CD4-positive, alpha-beta T cell treated with Interleukin-12 subunit alpha and Interleukin-12 subunit beta, for 1 hour (primary cell): ENCODE measurements at places on chromosomes 5 and 9.

- DNase-seq, result no peak
Measured at GRCh38 chr5:146151970-146152369, 30.5 kb downstream of the LARS1 start.

- DNase-seq, result no peak
Measured at GRCh38 chr5:38465061-38465460, 91.4 kb downstream of the LIFR start.

GRCh38 chr5:112480501-112480900, 61.4 kb upstream of the EPB41L4A start:
- no peak for DNase-seq

DNA sequence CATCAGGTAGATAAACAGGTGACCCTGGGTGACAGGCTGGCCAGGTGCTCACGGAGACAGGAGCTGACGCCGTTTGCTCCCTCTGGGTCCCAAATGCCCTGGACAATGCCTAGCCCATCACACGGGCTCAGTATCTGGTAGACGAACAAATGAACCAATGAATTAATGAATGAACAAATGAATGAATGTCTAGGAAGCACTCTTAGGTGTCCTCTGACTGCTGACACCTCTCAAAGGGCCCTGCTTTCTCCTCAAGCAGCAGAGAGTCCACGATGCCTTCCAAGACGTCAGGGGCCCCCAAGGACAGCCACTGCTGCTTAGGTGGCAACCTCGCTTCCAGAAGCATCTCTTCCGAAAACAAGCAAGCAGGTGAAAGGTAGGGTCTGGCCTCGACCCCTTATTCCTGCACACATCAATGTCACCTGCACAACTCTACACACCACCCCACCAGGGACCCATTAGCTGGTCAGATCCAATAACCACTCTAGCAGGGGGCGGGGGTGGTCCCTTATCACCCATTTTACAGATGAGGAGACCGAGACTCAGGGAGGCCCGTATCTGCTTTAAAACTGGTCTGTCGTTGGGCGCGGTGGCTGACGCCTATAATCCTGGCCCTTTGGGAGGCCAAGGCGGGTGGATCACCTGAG, 45.2 kb downstream of the VAV2 start:
- no peak for DNase-seq

DNA sequence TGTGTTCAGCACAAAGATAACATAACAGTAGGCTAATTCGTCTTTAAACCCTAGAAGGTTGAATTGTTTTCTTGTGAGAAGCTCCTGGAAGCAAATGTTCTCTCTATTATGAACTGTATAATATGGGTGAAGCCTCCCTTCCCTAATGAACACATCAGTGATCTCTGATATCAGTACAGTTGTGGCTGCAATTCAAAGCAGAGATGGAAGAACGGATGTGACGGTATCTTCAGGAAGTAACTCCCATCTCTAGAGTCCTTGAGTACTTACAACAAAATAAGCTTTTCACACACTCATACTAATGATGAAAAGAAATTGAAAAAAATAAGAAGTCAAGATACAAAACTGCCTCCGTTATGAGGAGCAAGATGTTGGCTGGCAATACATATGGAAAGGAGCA, 4.5 kb downstream of the HCN1 start:
- no peak for DNase-seq

GRCh38 chr5:176784218-176785165, 25.9 kb upstream of the UNC5A start:
- no peak for DNase-seq

- no peak for DNase-seq
Measured at GRCh38 chr9:95085036-95085770, 232.3 kb downstream of the FANCC start.

DNA sequence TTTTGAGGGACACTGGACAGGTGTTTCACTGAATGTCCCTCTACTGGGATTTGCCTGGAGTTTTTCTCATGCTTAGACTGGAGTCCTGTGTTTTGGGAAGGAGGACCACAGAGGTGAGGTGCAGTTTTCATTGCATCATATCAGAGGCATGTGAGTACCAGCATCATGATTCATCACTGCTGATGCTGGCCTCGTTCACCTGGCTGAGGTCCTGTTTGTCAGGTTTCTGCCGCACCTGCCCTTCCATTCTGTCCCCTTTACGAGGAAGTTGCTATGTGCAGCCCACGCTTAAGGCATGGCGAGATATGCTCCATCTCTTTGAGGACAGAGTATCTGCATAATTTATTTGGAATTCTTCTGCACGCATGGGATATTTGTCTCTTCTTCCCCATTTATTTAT, 162.1 kb downstream of the TENT4A start:
- DNase-seq, result no peak

DNA sequence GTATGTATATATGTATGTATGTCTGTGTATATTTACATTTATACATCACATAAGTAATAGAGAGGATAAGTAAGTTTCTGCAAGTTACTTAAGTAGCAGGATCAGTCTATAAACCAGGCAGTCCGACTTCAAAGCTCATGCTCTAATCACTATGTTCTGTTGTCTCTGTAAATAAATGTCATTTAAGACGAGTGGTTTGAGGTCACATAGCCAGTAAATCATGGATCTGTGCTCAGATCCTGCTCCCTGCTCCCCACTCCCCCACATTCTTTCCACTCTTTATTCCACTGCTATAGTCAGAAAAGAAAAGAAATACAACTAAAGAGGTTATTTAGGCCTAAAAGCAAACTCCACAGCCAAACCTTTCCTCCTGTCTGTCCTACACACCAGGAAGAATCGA, 90.4 kb downstream of the SERINC5 start:
- no peak for DNase-seq

DNA sequence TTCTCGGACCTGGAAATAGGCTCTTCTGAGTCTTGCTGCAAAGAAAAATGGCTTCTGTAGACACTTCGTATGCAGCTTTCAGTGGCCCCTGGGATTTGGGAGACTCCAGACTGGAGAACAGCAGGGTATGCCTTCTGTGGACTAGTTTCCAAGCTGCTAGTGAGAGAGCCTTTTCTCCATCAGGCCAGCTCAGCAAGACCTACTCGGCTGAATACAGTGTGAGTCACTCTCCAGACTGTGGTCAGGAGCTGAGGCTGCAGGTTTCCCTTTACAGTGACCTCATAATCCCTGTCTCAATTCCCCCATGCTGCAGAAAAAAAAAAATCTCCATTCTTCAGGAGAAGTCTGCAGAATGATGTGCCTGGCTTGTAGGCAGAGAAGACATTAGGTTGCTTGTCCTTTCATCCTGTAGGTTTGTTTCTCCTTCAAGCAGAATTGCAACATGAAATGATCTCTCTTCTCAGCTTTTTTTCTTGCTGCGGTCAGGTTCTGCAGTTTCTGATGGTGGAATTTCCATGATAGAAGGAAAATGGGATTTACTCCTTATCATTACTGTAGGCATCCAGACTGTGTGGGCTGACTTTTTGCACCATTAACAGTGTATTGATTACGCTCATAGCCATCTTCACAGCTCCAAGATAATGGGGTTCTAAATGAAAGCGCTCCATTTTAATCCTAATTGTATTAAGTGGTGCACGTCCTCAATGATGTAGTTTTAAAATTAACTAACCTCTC, 78.3 kb upstream of the TNFSF8 start:
- no peak for DNase-seq

DNA sequence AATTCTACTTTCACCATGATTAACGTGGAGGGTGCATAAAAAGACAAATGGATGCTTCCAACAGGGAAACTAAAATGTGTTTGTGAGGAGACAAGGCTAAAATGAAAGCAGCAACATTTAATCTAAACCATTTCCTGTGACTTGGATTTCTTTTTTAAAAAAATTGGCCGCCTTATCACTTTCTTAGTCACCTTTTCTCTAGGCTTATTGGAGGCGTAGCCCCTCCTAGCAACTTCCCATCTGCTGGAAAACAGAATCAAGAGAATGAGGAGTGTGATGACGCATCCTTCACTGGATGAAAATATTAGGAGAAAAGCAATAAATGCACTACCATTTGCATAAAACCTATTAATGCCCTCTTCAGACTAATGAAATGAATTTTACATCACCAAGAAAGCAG, 791 bp upstream of the GPR150 start:
- DNase-seq, result no peak

- peak; percentile 20 for DNase-seq
Measured at GRCh38 chr9:95626885-95627558, 110.3 kb upstream of the PTCH1 start.

DNA sequence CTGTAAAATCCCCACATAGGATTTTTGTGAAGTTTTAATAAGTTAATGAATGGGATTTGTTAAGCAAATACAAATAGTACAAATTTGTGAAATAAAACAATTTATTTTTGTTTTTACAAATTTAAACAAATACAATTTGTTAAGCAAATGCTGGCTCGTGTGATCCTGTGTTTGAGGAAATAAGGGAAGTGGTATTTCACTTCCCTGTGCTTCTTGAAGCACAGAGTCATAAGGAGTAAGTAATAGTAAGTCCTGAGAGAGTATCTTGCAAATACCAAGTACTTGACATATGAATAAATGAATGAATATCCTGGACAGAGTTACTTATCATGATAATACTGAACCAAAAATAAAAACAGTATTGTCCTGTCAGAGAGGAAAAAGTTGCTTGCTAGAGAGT, 9.1 kb downstream of the SMIM3 start:
- DNase-seq, result no peak

- no peak for DNase-seq
Measured at GRCh38 chr9:117104206-117104605, 310.7 kb downstream of the ASTN2 start.

DNA sequence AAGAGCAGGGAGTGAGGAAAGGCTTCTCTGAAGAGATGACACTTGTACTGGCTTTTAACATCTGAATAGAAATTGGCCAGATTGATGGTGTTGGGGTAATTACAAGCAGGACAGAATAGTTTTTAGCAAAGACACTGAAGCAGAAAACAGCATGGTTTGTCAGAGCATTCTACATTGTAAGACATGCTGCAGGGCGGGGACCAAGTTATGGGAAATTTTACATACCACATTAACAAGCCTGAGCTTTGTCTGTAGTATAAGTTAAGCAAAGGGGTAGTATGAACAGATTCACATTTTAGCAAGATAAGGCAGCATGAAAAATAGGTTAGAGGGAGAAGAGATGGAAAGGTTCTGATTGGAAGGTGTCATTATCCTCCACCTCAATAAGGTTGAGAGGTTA, 66.5 kb downstream of the JMY start:
- no peak for DNase-seq

DNA sequence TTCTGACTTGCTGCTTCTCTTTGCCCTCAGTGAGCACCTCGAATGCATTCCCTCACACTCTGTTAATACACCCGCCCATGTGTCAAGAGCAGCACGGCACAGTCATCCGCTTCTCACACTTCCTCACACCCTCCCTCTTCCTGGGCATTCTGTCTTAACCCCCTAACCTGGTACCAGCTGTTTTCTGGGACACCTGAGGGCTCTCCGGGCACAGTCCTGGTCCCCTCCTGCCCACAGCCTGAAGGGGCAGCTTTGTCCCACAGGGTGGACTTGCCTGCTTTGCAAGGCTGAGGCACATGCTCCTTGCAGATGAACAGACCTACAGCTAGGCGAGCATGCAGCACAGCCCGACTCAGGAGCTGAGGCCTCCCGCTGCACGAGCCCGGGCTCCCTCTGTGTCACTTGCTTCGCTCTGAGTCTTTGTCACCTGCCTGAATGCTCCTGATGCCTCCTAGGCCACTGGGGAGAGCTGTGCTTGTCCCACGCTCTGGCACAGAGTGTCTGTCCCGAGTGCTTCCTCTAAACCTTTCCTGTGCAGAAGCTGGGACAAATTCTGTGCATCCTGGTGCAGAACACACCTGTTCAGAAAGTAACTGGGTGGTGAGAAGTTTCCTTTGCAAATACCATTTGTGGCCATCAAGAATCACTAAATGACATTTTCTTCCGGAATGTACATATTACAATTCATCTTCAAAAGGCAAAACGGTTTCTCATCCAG, 47.8 kb downstream of the AHRR start:
- no peak for DNase-seq

DNA sequence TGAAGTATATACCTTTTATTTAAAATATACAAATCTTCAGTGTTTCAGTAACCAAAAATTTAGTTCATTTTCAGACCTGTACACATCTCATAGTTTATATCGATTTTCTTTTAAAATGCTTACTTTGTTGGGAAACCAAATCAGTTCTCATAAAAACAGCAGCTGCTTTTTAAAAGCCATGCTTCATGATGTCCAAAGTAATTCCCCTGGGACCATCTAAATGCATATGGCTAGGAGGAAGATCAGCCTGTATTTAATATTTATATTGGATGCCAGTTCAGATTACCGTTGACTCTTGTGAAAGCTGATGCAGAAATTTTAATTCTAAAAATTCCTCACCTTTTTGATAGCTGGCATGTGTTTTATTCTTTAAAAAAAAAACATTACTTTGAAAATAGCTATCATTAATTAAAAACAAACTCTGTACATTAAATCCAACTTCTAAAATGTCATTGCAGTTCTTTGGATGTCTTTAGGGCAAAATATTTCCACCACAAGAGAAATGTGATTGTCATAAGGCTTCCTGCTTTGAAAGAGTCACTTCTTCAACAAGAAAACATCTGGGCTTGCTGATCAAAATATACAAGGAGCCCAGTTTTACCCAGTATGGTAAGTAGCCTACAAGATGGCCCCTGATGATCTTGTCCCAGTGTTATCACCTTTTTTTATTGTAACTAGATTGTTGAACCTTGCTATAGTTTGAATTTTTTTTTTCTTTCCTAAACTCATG, 1242.9 kb upstream of the CDH6 start:
- DNase-seq, result no peak

GRCh38 chr5:5298841-5299541, 123.5 kb upstream of the ICE1 start:
- no peak for DNase-seq

- no peak for DNase-seq
Measured at GRCh38 chr5:79023348-79023747, 38.2 kb upstream of the ARSB start.

- no peak for DNase-seq
Measured at GRCh38 chr5:176144508-176144907, 93.7 kb upstream of the SIMC1 start.

- DNase-seq, result no peak
Measured at GRCh38 chr5:1882337-1883119, at the start of gene IRX4. TSS of gene IRX4 (minus strand) at chr5:1882925. CDS start at chr5:1882647, 278 bp downstream.

- no peak for DNase-seq
Measured at GRCh38 chr9:119801311-119801710, 432.1 kb upstream of the BRINP1 start.

GRCh38 chr5:67165526-67166459, 30.8 kb downstream of the CD180 start:
- DNase-seq, result peak; percentile 85

GRCh38 chr5:96699186-96699820, 37.1 kb downstream of the CAST start:
- no peak for DNase-seq

- no peak for DNase-seq
Measured at GRCh38 chr5:80466669-80467485, 21.0 kb upstream of the FAM151B start.

- DNase-seq, result no peak
Measured at GRCh38 chr5:153831973-153832372, 206.7 kb downstream of the FAM114A2 start.

DNA sequence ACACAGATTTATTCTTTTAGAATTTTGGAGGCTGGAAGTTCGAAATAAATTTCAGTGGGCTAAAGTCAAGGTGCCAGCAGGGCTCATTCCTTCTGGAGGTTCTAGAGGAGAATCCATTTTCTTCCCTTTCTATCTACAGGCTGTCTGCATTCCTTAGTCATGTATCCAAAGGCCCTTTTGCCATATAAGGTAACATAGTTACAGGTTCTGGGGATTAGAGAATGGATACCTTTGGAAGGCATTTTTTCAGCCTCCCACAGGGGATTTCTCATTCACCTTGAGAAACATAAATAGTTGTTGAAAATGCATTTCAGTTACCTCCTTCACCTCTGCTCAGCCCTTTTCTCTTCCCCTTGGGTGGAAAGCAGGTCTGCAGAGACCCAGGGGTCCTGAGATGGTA, 280.0 kb upstream of the MAP3K1 start:
- DNase-seq, result no peak
